Pancreas (tissue), 10 donors: ENCODE measurements at places on chromosomes 1 and 21. TPM values are rescaled to one million over a fixed set of nuclear protein-coding genes. Genes with fewer than 3 reads are reported as not detected.

GRCh38 chr1:212153635-212154034 lies 118.1 kb downstream of the DTL start:
- DNase-seq, result no peak

DNA sequence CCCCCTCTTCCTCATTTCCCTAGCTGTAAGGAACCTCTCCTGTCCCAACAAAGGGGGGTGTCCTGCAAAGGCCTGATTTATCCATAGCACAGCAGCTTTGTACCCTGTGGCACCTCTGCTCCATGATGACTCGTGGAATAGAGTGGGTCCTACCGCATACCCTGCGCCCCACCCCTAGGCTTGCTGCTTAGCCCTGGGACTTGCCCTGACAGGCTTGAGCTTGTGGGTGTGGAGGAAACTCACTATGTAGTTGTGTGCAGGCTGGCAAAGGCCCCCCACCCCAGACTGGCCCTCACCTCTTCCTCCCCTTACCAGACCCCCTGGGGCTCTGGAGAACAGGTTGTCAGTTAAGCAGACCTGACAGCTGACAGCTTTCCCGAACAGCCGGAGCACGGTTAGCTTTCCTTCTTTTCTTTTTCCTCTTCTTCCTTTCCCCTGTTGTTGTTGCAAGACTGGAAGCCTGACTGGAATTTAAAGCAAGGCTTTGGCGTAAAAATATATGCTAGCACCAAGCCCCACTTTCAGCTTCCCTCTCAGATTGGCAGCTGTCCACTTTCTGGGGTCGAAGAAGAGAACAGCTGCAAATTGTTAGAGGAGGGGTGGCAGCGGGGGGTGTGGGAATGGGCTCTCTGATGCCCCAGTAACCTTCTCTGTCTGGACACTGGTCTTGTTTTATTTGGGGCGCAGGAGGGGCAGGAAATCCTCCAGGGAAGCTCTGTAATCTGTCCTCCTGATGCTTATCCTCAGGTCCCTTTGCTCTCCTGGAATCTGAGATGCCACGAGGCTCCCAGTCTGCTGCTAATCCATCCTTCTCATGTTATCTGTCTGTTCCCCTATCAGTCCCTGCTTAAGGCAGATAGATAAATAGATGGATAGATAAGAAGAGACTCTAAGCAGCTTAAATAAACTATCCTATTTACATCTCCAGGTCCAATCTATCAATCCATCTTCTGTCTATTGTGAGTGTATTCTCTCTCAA lies 134.6 kb downstream of the BRINP2 start:
- no peak for DNase-seq

DNA sequence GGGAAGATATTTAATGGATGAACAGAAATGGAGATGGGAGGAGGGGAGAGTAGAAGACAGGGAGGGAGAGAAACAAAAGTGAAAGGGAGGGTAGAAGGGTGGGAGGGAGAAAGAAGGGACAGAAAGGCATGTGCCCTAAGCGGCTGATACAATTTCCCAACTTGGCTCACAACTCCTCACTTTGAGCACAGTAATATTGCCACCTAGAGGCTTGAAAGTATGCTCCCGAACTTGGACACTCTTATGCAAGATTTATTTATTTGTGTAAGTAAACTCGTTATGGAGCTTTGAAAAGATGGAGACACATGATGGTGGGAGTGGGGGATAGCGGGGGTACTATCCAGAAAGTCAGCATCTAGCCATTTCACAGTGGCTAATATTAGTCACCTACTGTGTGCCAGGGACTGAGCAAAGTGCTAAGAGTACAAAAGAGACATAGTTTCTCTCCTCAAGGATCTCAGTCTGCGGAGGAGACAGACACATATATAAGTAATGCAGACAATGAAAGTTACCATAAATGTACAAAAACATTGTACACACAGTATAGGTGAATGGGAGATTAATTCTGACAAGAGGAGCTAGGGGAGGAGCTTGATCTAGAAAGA lies 189.7 kb downstream of the SEC16B start:
- DNase-seq, result no peak

GRCh38 chr1:61487801-61488200 lies 237.1 kb downstream of the TM2D1 start:
- DNase-seq, result no peak

GRCh38 chr21:30194701-30195299 lies 21.1 kb downstream of the CLDN8 start:
- no peak for DNase-seq

DNA sequence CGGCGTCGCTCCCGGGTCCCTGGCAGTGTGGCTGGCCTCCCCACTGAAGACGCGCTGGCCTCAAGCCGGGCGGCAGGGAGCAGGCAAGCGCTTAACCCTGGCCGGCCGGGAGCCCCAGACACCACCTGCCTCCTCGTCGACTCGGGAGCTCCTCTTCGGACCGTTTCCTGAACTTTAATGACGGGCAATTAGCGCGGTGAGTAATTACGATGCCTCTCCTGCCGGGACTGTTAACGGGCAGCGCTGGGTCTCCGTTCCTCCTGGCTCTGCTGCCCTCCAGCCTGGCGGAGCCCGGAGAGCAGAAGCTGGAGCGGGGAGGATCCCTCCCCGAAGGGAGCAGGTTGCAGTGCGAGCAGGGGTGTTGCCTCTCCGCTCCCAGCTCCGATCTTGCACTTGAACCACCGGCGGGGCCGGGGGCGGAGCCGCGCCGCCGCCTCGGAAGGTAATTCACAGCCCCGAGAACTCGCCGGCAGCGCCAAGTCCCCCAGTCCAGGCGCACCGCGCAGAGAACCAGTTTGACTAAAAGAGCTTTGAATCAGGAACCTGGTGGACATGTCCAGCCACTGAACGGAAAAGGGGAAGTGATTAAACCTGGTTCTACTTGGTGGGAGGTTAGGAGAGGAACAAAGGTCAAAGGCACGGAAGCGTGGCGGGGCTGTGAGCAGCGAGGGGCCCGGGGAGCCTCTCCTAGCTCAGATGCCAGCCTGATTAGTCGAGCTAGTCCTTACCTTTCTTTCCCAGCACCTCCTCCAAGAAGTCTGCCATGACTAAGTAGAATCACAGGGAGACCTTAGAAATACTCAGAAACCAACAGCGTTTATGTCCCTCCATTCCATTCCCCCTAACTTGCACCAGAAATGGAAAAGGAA lies 18.3 kb upstream of the PLEKHA6 start:
- peak; percentile 40 for DNase-seq

Gene IGFN1
- 48.4 TPM for polyA plus RNA-seq

Gene RAB25
- polyA plus RNA-seq, result 56.3 TPM

Gene LAPTM5
- 12.5 TPM for polyA plus RNA-seq

Gene LCA5L
- polyA plus RNA-seq, result 1.7 TPM

Gene OR2G3
- not detected for polyA plus RNA-seq

Gene SMIM1
- polyA plus RNA-seq, result 15.1 TPM

Gene GJA4
- 4.0 TPM for polyA plus RNA-seq
